Activated naive CD8-positive, alpha-beta T cell treated with anti-CD3 and anti-CD28 coated beads, Interleukin-2, amount 50 U/mL, for 16 hours (primary cell): ENCODE measurements at places on chromosomes 7 and 10.

GRCh38 chr7:90403174-90404113 lies at the start of gene CLDN12:
Gene CLDN12 (plus strand): TSS chr7:90403461. CDS start chr7:90412677, 9,216 bp downstream.
- DNase-seq: peak; percentile 45

GRCh38 chr10:30459283-30459682 lies 25.3 kb downstream of the MAP3K8 start:
- DNase-seq: no peak

- DNase-seq: no peak
Observed at GRCh38 chr10:28090506-28090905, 91.6 kb upstream of the ODAD2 start.

- DNase-seq: no peak
Observed at GRCh38 chr10:115402699-115403098, 309.5 kb downstream of the ATRNL1 start.

GRCh38 chr10:35231646-35232045 lies 104.7 kb upstream of the CCNY start:
- DNase-seq: no peak

GRCh38 chr7:184294-185264 lies 7.8 kb upstream of the FAM20C start:
- DNase-seq: no peak

GRCh38 chr7:30524545-30524944 lies 19.9 kb upstream of the GGCT start:
- DNase-seq: no peak

DNA sequence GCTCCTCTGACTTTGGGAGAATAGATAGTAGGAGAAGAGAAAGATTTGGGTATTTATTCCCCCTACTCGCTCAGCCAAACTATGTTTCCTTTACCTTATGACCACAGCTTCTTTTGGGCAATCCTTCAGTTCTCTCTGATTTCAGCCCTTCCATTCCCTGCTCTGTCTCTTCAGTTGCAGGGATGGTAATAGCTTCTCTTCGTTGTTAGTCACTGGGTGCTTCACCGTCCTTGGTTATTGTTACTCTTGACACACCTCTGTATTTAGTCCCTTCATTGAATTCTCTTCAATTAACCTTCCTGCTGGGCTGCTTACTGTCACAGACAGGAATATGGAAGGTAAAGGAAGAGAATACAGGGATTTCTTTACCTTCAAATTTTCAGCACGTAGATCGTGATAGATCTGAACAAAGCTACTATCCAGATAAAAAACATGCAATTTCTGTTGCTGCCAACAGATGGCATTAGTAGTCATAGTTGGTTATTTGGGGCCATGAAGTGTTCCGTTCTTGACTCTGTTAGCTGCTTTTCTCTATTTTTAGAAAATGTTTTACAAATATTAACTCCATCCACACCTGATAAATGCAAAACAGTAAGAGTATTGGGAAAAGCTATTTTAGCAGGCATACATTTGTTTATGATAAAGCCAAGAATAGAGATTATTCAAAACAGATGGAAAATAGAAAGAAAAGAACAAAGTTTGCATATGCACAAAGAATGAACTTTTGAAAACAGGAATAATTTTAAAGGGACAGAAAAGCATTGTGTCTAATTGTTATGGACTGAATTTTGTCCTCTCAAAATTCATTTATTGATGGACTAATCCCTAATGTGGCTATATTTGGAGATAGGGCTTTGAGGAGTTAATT lies 14.0 kb upstream of the PTTG1IP2 start:
- DNase-seq: no peak

- no peak for DNase-seq
Observed at GRCh38 chr10:103333934-103334520, 16.9 kb downstream of the PCGF6 start.

- no peak for DNase-seq
Observed at GRCh38 chr7:25889765-25890164, 262.2 kb upstream of the NFE2L3 start.

- DNase-seq: no peak
Observed at GRCh38 chr7:68246189-68246633, 1249.6 kb downstream of the TYW1 start.

- DNase-seq: no peak
Observed at GRCh38 chr7:44251881-44252280, 51.1 kb downstream of the YKT6 start.
